Osteocyte (in vitro differentiated cells): ENCODE measurements at places on chromosomes 16 and 17. TPM values are rescaled to one million over a fixed set of nuclear protein-coding genes. Genes with fewer than 3 reads are reported as not detected.

DNA sequence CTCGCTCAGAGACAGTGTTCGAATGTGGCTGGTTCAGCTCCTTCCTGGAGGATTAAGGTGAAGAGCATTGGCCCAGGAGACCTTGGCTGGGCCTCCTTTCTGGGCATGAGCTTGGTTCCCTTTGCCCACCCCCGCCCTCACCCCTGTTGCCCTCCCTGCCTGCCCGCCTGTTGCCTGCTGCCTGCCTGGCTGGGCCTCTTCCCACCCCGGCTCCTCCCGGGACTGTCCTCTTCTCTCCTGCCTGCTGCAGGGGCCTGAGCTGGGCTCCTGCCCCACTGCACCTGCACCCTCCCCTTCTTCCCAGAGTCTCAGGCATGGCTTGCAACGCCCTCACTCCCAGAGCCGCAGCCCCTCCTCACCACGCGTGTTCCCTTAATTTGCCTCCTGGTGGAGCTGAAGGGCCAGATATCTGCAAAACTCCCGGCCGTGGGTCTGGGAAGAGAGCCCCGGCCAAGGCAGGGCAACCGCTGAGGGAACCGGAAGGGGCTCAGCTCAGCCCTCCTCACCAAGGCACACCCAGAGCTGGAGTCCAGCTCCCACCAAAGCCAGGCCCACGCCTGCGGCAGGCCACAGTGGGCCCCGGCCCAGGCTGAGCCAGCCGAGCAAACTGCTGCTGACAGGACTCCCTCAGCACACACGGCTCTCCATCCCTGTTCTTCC lies 31.2 kb downstream of the MNT start:
- DNase-seq: no peak

DNA sequence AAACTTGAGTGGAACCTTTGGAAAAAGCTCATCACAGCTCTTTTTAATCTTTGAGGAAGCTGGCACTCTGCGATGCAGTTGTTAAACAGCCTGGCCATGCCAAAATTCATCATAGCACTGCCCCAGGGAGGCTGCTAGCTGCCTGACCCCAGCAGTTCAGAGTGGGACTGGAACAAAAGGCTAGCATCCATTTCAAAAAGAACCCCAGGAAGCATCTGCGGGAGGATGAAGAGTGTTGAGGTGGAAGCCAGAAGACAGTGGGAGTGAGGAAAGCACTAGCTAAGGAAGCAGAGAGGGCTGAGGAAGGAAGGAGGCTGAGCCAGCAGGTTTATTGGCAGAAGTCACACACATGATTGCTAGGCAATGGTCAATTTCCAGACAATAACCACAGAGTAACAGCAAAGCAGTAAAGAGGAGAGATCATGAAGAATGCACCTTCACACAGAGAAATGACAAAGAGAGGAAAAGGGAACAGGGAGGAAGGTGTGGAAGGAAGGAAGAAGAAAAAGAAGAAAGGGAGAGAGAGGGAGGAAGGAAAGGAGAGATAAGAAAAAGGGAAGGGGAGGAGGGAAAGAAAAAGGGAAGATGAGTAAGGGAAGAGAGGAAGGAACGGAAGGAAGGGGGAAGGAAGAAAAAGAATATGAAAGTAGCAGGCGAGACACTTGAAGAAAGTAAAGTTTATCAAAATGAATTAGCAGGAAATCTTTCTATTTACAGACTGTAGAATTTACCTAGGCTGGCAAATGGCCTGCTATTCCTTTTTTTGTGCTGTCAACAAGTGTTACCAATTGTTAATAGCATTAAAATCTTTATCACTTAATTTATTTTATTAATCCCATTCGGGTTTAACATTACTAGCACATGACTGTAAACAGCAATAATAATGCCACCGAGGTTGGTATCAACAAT lies 270.0 kb upstream of the PSMD7 start:
- no peak for DNase-seq

DNA sequence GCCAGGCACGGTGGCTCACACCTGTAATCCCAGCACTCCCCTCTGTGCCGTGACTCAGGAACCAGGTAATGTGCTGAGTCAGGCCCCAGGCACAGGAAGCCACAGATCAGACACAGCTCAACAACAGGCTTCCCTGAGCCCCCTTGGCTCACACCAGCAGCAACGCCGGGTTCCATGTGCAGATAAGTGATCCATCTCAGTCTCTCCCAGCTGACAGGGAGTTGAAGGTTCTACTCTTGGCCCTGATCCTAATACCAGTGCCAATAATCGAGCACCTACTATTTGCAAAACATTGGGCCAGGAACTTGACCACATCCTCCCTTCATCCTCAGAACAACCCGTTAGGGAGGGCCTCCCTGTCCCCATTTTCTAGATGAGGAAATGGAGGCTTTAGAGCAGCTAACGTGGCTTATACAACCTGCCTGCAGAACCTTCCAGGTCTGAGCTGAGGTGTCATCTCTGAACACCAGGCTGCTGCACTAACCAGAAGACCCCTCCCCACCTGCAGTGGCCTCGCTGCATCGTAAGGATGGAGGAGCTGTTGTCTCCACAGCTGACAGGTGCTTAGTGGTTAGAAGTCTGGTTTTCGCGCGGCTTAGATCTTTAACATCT lies 64.8 kb upstream of the AMZ2 start:
- no peak for DNase-seq

GRCh38 chr16:68528233-68528632 lies 10.9 kb upstream of the ZFP90 start:
- no peak for DNase-seq

- no peak for DNase-seq
Measured at GRCh38 chr17:79251824-79252223, 177.2 kb downstream of the ENGASE start.

DNA sequence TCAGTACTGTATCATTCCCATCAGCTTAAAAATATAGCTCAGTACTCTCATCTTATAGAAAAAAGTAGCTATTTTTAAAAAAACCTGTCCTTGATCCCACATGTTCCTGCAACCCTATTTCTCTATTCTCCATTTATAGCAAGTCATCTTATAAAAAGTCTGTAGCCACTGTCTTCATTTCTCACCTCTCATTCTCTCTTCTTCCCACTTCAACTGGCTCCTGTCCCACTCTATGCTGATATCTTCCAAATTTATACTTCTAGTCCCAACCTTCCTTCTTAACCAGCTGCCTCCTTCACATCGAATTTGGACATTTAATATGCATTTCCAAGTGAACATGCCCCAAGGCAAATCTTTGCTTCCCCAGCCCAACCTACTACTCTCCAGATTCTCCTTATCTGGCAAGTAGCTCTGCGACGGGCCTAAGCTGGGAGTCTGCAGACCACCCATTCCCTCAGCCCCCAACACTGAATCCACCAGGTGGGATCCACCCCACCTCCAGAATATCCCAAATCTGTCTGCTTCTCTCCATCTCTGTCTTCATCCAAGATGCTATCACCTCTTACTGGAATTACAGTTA lies 52.0 kb upstream of the TANC2 start:
- DNase-seq: peak; percentile 70

GRCh38 chr17:8949061-8949661 lies 16.3 kb downstream of the PIK3R5 start:
- DNase-seq: peak; percentile 62

GRCh38 chr17:30840771-30841170 lies 9.0 kb downstream of the ATAD5 start:
- no peak for DNase-seq

Gene ITPRIPL2
- total RNA-seq: 56.1 and 57.9 TPM in 2 replicates

DNA sequence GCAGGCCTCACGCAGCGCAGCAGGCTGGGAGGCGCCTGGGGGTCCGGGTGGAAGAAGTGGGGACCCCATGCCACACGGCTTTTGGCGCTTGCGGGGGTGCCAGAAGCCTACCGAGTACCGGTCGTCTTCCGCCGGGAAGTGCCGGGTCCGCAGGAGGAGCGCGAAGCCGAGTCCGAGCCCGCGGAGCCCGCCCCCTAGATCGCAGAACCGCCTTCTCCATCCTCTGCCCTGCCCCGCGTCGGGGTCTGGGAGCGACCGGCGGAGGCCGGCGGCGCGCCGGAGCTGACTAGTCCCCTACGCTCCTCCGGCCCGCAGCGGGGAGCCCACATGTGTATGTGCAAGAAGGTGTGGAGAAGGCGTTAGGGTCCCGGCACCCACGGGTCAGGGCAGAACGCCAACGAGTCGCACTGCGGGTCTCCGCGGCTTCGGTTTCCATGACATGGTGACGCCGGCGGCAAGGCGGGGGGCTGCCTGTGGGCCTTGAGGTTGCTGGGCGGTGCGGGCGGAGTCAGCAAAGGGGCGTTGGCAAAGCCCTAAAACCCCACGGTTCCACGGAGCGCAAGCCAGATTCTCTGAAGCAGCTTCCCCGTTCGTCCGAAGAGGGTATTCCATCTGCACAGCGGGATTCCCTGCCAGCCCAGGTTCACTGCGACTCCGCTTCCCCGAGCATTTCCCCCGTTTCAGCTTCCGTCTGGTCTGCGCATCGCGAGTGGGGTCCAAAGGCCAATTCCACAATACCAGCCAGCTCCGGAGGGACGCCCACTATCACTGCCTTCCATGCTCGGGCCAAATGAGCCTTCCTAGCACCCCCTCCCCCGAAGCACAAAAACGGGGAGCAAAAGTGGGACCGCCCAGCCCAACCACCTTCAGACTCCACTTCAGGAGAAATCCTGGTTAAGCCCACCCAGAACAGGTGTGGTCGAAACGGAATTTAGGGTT lies 2.3 kb upstream of the LHX1 start:
- DNase-seq: no peak

DNA sequence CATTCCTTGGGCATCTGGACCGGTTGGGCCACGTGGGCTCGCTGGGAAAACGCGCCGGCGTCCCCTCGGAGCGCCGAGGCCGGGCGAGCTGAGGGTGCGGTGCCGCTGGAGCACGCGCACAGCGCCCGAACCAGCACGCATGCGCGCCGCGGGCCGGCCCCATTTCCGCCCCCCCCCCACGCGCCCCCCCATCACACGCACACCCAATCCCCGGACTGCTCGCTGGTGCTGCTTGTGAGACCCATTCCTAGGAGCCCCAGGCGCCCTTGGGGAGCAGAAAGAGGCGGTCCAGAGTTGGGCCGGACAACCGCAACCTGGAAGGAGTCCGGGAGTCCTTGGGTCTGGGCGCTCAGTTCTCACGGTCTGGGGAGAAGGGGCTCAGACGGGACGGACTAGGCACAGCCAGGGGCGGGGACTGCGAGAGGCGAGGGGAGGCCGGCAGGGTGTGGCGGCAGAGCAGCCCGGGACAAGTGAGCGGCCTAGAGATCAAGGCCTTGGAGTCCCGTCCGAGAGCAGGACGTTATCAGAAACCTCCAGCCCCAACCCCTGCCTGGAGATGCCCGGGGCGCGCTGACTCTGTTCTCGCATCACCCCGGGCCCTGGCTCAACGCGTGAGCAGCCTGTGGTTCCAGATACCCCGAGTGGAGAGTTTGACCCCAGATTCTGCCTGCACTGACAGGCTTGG lies 6.0 kb upstream of the CBX8 start:
- no peak for DNase-seq

DNA sequence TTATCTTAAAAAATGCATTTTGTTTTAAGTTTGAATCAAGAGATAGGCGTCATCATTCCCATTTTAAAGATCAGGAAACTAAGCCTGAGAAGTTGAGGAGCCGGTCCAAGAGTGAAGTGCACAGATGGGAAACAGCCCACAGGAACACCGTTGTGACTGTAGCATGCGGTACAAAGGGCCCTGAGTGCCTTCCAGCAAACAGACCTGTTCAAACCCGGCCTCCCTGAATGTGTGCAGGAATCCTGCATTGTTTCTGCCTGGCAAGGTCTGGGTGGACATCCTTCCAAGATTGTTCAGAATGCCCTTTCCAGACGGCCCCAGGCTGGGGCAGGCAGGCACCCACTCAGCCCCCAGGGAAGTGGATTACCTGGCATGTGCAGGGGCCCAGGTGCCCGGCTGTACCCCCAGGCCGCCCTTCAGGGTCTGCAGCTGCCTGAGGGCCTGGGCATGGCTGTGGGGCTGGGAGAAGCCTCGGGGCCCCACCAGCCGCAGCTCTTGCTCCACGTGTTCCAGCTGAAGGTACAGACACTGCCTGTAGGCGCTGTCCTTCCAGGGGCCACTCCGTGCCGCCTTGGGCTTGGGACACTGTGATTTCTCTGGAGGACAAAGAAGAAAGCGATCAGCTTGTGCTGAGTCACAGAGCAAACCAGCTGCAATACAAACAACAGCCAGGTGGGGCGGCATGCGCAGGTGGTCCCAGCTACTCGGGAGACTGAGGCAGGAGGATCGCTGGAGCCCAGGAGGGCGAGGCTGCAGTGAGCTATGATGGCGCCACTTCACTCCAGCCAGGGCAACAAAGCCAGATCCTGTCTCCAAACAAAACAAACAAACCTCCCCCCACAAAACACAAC lies 45.0 kb upstream of the GCSH start:
- DNase-seq: no peak

DNA sequence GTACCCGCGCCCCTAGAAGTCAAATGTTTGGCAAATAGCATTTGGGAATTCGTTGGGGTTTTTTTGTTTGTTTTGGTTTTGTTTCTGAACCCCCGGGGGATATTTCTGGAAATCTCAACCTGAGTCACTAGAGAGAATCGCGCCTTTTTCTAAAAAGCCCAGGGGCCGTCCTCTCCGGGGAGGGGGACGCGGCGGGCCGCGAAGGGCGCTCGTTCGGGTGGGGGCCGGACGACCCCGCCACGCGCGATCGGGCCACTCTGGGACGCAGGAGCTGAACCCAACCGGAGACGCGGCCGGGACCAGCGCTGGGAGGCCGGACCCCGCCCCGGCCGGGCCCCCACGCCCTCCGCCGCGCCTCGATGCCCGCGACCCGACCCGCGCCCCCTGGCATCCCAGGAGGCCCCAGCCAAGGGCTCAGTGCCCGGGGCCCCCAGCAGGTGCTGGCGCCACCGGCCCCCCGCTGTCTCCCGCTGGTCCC lies 302 bp downstream of the LITAF start:
- DNase-seq: no peak
